ENCODE measurements at places on chromosomes 13 and 19. TPM values are rescaled to one million over a fixed set of nuclear protein-coding genes. Genes with fewer than 3 reads are reported as not detected.

The APOC4 gene
- total RNA-seq = not detected

The PSG1 gene
- total RNA-seq = not detected

GRCh38 chr13:32309312-32310133 lies 5.6 kb downstream of the ZAR1L start:
- no peak for DNase-seq
- no peaks in the 10 kb centered on the region for H3K36me3 ChIP-seq
- H3K4me1 ChIP-seq = peaks cover 9% of the 10 kb centered on the region
- H3K4me3 ChIP-seq = peak overlapping the region; percentile 36
- no peaks in the 10 kb centered on the region for H3K27me3 ChIP-seq

The SPTBN4 gene
- total RNA-seq = 0.32 TPM

The U2AF2 gene
- 131 TPM for total RNA-seq
